ENCODE measurements at places on chromosomes 12 and 14. TPM values are rescaled to one million over a fixed set of nuclear protein-coding genes. Genes with fewer than 3 reads are reported as not detected.
A peak's percentile ranks its signal among the peaks of the same experiment; 100 is the strongest.

- no peaks in the 10 kb centered on the region for H3K36me3 ChIP-seq
- no peak overlapping the region for H3K4me3 ChIP-seq
- no peak for ATAC-seq
- peaks cover 6% of the 10 kb centered on the region for H3K27me3 ChIP-seq
Observed at GRCh38 chr12:125355614-125356013, 290.4 kb downstream of the AACS start.

DNA sequence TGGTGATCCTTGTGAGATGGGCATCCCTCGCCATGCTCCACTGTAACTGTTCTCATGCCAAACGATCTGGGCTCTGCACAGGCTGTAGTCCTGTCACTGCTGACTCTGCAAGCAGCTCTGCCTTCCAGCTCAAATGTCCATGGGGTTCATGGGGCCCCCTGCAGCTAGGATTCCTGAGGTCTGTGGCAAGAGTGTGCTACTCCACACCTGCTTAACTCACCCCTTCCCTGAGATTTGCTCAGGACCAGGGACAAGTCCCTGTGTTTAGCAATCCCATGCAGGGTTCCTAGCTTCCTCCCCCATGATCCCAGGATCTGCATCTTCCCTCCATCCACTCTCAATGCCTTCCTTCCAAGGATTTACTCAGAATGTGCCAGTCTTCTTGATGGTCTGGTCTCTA lies 241.0 kb downstream of the ASCL1 start:
- no peak overlapping the region for H3K4me3 ChIP-seq
- no peaks in the 10 kb centered on the region for H3K27me3 ChIP-seq
- no peak overlapping the region for H3K27ac ChIP-seq
- H3K36me3 ChIP-seq = no peaks in the 10 kb centered on the region

GRCh38 chr12:95259368-95259767 lies 41.8 kb downstream of the VEZT start:
- H3K4me3 ChIP-seq = no peak overlapping the region
- no peak for ATAC-seq
- H3K36me3 ChIP-seq = peaks cover 55% of the 10 kb centered on the region
- peaks cover 7% of the 10 kb centered on the region for H3K4me1 ChIP-seq
- H3K27ac ChIP-seq = no peak overlapping the region
- H3K27me3 ChIP-seq = no peaks in the 10 kb centered on the region

DNA sequence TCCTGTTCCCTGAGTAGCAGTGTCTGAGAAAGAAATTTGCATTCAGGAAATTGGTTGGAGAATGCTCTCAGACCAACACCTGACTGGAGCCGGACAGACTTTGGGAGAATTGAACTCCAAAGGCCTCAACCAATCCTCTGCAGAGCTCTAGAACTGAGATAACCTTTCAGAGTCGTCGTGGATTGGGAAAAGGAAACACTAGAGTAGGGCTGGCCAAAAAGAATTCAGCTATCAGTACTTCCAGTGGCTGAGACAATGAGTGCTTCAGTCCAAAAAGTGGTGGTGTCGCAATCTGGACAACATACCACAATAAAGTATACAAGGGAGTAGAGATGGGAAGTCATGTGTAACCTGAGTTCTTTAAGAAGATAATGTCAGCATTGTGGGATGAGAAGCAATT lies 377.1 kb downstream of the SLC16A7 start:
- ATAC-seq = no peak
- no peak overlapping the region for H3K4me3 ChIP-seq
- H3K36me3 ChIP-seq = no peaks in the 10 kb centered on the region
- H3K27ac ChIP-seq = no peak overlapping the region
- H3K4me1 ChIP-seq = no peaks in the 10 kb centered on the region
- no peaks in the 10 kb centered on the region for H3K27me3 ChIP-seq

Gene NID2
- total RNA-seq = 71.9 TPM

GRCh38 chr14:97402279-97402678 lies 605.1 kb downstream of the VRK1 start:
- H3K36me3 ChIP-seq = no peaks in the 10 kb centered on the region
- H3K27me3 ChIP-seq = peaks cover 31% of the 10 kb centered on the region
- no peak for ATAC-seq
- no peak overlapping the region for H3K27ac ChIP-seq
- H3K4me3 ChIP-seq = no peak overlapping the region

Gene PPP4R4
- 0.62 TPM for total RNA-seq

- no peaks in the 10 kb centered on the region for H3K27me3 ChIP-seq
- H3K4me1 ChIP-seq = peaks cover 4% of the 10 kb centered on the region
- peak overlapping the region; percentile 75 for H3K27ac ChIP-seq
- no peaks in the 10 kb centered on the region for H3K36me3 ChIP-seq
Observed at GRCh38 chr12:75978677-75979076, 52.9 kb downstream of the PHLDA1 start.

- no peak for ATAC-seq
- H3K27me3 ChIP-seq = no peaks in the 10 kb centered on the region
- H3K36me3 ChIP-seq = peaks cover 50% of the 10 kb centered on the region
- no peaks in the 10 kb centered on the region for H3K4me1 ChIP-seq
Observed at GRCh38 chr14:64190974-64191502, 103.1 kb downstream of the ESR2 start.

DNA sequence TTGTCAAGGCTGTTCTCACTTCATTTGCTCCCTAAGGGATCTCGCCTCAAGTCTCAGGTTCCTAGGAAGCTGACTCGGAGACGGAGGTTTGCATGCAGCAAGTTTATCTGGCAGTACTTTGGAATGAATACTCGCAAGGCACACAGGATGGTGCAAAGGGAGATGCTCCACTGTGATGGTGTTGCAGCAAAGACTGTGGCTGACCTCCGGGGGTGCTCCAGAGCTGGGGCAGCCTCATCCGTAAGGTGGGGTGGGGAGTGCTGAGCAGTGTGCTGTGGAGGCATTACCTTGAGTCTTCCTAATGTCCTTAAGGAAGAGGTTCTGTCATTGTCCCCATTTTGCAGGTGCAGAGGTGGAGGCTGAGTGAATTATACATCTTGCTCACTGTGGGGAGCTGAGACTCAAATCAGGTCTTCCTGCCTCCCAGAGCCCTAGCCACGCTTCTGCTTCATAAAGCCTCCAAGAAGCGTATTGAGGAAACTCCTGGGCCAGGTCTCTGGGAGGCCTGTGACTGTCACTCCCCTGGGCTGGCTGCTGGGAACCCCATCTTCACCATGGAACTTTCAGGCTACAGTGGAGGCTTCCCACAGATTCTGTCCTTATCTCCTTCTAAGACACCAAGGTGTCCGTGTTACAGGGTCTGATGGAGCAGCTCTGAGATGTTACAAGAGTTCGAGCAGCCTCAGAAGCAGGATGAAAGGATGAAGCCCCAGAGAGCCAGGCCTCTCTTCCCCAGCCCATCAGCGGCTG lies 39.5 kb downstream of the GALNT16 start:
- peaks cover 6% of the 10 kb centered on the region for H3K27me3 ChIP-seq
- H3K36me3 ChIP-seq = no peaks in the 10 kb centered on the region
- ATAC-seq = no peak

GRCh38 chr12:92408072-92408900 lies 262.6 kb upstream of the BTG1 start:
- H3K4me3 ChIP-seq = no peak overlapping the region
- no peaks in the 10 kb centered on the region for H3K36me3 ChIP-seq
- H3K27ac ChIP-seq = no peak overlapping the region
- no peaks in the 10 kb centered on the region for H3K27me3 ChIP-seq
- no peaks in the 10 kb centered on the region for H3K4me1 ChIP-seq

DNA sequence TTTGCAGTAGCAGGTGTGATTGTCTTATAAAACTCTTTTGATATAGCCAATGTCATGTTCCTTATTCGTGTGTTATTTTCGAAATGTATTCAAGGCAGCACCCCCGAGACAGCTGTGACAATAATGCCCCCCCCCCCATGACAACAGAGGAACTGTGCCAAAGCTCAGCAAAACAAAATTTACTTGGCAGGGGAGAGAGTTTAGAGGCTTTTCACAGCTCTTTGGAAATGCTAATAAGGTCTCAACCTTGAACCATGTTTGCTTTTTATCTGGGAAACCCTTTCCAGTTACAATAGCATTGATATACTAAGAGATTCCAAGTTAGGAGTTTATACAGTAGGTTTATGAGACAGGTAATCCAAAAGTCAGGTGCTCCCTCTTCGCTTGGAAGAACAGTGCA lies 56.4 kb upstream of the USP44 start:
- H3K27me3 ChIP-seq = no peaks in the 10 kb centered on the region
- H3K4me1 ChIP-seq = no peaks in the 10 kb centered on the region
- peak overlapping the region; percentile 67 for H3K27ac ChIP-seq
- H3K4me3 ChIP-seq = no peak overlapping the region

GRCh38 chr12:97763113-97763512 lies 300.5 kb downstream of the RMST start:
- ATAC-seq = no peak
- H3K27ac ChIP-seq = peak overlapping the region; percentile 33
- H3K36me3 ChIP-seq = no peaks in the 10 kb centered on the region

GRCh38 chr14:64244279-64244678 lies 49.9 kb downstream of the ESR2 start:
- no peaks in the 10 kb centered on the region for H3K4me1 ChIP-seq
- H3K4me3 ChIP-seq = no peak overlapping the region
- no peak overlapping the region for H3K27ac ChIP-seq
- no peaks in the 10 kb centered on the region for H3K36me3 ChIP-seq

DNA sequence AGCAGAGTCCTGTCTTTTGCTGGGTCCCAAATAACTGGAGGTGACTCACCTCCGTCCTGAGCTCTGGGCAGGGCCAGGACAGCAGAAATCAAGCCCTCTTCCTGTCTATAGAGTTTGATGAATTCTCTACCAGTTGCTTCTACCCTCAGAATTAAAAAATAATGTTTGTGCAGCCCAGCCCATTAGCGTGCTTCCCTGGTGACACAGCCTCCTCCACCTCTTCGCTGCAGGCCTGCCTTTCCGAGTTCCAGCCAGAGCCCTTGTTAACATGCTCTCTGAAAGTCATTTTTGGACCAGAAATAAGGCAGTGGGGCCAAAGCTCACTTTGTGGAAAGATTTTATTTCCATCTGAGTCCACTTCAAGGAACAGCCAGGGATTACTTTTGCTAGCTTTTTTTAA lies 94.0 kb downstream of the TBX5 start:
- no peaks in the 10 kb centered on the region for H3K36me3 ChIP-seq
- no peak overlapping the region for H3K27ac ChIP-seq
- H3K27me3 ChIP-seq = peaks cover 5% of the 10 kb centered on the region
- no peaks in the 10 kb centered on the region for H3K4me1 ChIP-seq
- H3K4me3 ChIP-seq = no peak overlapping the region

Gene PRR4
- total RNA-seq = 3.2 TPM

Gene GPRC5A
- 3.1 TPM for total RNA-seq

DNA sequence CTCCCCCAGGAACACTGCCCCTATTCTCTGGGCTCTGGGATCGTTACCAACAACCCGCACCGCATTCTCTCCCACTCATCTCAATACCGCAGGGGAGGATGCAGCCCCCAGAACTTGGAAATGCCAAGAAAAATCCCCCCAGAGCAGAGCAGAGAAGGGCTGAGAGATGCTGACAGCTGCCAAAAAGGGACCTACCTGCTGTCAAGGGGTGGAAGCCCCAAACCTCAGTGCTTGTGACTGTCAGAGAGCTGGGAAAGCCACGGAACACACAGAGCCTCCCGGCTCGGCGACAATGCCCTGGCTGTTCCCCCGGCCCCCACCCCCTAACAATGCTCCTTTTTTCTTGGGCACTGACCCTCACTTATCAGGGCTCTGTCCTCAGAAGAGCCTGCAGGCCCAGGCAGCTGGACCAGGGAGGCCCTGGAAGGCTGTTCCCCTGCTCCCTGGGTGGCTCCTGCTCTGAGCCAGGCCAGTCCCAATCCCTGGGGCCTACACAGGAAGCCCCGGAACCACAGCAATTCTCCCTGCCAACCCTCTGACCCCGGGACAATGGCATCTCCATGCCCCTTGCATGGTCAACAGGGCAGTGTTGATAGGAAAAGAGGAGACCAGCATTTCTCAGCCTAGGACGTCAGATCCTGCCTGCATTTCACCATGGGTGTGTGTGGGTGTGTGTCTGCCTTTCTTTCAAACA lies 78.9 kb downstream of the ITPK1 start:
- peaks cover 16% of the 10 kb centered on the region for H3K4me1 ChIP-seq
- no peak overlapping the region for H3K4me3 ChIP-seq
- no peaks in the 10 kb centered on the region for H3K36me3 ChIP-seq
- ATAC-seq = peak; percentile 7
- H3K27ac ChIP-seq = peak overlapping the region; percentile 72

DNA sequence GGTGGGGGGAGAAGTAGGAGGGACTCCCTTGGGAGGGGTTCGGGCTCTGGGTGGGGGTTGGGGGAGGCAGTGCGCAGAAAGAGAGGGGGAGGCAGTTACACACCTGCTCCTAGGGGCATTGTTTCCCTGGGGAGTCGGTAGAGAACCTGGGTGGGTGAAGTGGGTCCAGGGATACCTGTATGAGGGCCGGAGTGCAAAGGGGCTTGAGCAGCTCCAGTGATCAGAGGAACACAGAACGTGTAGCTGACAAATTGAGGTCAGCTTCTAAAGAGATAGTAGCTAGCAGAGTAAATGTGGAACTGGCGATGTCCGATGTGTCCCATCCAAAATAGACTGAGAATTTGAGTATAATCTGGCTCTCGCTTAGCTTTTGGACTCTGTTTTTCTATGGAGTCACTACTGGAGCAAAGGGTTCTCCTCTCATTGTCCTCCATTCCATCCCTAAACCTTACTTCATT lies 502 bp downstream of the SMARCD1 start:
- H3K27ac ChIP-seq = peak overlapping the region; percentile 99
- H3K27me3 ChIP-seq = no peaks in the 10 kb centered on the region
- no peaks in the 10 kb centered on the region for H3K4me1 ChIP-seq
- H3K4me3 ChIP-seq = peak overlapping the region; percentile 58
- H3K36me3 ChIP-seq = peaks cover 42% of the 10 kb centered on the region
- ATAC-seq = no peak

- no peak overlapping the region for H3K4me3 ChIP-seq
- peaks cover 29% of the 10 kb centered on the region for H3K27me3 ChIP-seq
Observed at GRCh38 chr14:88975043-88975830, 150.8 kb downstream of the TTC8 start.

DNA sequence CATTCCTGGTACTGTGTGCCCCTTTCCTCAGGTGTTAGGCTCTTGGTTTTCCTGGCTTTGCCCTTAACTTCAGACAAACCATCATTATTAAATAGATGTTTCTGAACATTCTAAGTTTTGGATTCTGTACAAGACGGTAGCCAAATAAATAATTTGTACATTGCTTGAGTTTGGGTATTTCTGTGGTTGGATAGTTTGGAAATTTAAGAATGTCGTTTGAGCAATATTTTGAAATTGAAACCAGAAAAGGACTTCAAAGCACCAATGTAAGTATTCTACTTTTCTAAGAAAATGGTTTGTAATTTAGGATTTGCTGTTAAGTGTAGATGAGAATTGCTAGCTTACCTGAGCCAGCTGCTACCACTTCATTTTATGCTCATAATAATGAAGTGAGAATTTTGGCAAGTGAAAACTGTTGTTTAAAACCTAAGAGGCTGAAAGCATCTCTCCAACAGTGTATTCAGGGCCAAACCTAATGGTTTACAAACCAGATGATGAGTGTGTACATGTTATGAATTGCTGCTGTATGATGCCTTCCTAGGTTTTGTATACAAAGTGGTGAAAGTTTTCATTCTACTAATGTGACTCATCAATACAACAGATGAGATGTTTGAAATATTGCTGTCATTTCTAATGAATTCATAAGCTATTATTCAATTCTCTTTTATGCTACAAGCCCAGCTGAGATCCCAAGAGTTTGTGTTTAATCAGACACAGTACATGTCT lies 181.5 kb upstream of the PRKD1 start:
- ATAC-seq = no peak
- no peaks in the 10 kb centered on the region for H3K36me3 ChIP-seq
- no peaks in the 10 kb centered on the region for H3K27me3 ChIP-seq
- no peak overlapping the region for H3K27ac ChIP-seq

Gene RNF212B
- total RNA-seq = not detected

All from gastroesophageal sphincter (tissue), 4 donors.